Stimulated activated CD4-positive, alpha-beta T cell treated with anti-CD3 and anti-CD28 coated beads, Interleukin-4, amount 100 ng/mL, for 1 hour (primary cell): ENCODE measurements at places on chromosomes 5 and 9.

DNA sequence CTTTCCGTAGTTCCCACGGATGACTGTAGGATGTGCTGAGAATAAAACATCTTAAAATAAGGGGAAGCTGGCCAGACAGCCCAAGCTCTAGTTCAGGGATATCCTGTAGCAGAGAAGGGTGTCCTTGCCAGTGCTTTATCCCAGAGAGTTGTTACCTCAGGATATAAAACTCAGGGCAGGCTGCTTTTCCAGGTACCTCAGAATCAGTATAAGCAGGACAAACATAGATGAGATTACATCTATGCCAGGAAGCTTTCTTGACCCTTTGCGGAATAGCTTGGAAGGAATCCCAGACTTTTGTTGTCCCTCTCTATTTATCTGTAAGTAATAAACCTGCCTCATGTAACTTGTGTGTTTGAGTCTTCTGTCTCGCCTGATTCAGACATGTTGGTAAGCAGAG, 565.7 kb downstream of the PRDM9 start:
- DNase-seq, result no peak

DNA sequence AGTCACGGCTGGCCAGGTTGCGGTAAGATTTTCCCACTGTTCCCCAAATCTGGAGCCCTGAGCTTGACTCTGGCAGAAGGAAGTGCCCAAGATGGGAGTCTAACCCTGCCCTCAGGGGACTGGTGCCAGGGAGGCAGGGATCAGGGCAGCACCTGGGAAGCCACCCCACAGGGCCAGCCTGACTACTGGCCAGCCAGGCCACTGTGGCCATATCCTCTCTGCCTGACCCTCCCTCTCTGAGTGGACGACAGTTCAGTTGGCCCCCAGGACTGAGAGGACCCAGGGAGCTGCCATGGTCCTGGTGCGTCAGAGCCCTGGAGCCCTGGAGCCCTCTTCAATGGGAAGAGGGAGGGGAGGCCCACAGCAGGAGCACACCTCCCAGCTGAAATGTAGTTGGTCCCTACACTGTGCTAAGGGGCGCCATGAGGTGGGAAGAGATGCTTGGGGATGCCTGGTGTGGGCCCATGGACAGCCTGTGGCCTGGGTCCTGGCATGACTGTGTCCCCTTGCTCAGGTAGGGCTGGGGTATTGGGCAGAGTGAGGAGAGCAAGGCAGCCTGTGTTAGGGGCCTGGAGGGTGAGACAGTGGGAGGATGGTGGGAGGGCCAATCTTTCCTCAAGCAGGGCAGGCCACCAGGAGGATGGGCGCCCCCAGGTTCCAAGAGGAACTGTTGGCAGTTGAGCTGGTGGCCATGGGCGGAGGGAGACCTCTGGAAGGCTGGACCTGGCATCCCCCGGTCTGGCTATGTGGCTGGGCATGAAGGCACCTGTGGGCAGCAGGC, 81.1 kb downstream of the PHF2 start:
- DNase-seq, result no peak

DNA sequence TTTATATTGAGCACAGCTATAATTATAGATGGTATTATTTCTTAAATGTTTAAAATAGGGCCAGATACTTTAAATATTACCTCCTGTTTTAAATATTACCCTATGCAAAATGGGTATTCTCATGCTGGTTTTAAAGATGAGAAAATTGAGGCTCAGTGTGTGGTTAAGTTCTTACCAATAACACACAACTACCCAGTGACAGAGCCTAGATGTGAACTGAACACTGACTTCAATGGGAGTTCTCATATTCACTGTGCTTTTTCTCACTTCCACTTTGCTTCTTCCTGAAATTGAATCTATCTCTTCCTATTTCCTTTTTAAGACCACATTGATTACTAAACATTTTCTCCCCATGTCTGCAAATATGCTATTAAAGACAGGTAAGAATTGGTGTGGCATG, 135.8 kb upstream of the TUSC1 start:
- no peak for DNase-seq

DNA sequence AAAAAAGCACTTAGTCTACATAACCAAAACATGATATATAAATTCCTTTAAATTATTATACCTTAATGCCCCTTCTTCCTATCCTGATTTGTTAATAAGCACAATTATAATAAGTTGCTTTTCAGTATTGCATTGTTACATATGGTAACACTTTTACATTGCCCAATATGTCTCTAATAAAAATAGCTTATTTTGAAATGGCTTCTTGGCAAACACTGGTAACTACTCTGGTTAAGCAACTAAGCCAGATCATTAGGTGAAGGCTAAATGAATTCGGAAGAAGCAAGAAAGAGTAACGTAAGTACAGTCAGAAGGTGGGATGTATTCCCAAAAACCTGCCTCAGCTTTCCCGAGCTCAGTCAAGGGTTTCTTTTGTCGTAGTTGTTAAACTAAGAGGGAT, 85.3 kb downstream of the TTC39B start:
- no peak for DNase-seq

DNA sequence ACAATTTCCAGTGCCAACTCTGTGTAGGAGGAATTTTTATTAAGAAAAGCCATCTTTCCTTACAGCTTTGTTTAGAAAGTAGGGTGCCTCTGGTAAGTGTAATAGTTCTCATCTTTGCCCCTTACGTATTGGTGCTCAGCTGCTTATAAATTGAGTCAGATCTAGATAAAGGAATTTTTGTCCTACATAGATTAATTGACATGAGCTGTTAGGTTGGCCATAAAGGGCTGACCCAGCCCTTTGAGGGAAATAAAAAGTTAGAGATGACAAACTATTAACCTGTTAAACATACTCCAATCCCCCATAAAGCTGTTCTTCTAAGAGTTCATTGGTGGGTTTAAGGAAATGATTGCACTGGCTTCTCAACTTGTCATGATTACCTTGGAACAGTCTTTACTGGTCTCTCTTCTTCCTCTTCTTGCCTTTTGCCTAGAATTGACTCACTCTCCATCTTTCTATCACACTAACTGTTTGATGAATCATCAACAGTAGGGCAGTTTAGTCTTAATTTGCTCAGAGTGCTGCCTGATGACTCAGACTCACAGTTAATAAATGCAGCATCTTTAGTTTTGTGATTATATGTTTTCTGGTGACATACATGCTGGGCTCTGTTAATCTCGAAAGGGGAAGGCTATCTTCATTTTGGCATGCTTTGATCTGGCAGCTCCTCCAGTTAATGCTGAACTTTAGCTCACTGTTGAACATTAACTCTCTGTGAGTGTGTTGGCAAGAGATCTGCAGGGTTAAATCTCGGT, 51.7 kb downstream of the ARHGAP26 start:
- no peak for DNase-seq

- DNase-seq, result no peak
Measured at GRCh38 chr5:60323596-60323995, 376.4 kb downstream of the DEPDC1B start.

DNA sequence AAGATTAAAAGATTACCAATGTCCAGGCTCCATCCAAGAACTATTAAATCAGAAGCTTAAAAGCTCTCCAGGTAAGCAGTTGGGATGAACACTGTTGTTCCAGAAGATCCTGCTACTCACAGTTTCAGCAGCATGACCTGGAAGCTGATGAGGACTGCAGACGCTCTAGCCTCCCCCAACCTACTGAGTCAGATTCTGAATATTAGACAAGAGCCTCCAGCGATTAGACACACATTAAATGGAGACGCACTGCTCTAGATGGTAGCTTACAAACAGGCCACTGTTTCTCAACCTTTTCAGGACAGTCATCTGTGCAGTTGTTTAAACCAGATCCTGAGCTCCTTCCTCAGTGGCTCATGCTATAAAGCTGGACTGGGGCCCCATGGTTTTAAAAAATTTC, 54.3 kb downstream of the MTMR12 start:
- DNase-seq, result no peak

GRCh38 chr9:110742741-110743371, 74.3 kb downstream of the MUSK start:
- DNase-seq, result no peak

DNA sequence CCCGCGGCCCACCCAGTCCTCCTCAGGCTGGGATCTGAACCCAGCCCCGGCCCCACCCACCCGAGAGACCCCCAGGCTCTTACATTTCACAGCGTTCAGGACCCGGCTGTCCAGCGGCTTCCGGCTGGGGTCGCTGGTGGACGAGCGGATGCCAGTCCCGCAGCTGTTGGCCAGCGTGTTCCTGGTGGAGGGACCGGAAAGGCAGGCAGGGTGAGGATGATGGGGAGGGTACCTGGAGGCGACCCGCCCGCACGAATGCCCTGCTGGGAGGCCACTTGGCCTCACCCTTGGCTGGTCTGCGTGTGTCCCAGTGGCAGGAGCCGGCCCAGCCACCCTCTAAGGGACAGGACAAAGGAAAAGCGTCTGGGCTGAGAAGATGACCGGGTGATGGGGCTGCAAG, 51.9 kb upstream of the UBAC1 start:
- no peak for DNase-seq

- no peak for DNase-seq
Measured at GRCh38 chr9:115398996-115399395, 281.0 kb upstream of the TNC start.

DNA sequence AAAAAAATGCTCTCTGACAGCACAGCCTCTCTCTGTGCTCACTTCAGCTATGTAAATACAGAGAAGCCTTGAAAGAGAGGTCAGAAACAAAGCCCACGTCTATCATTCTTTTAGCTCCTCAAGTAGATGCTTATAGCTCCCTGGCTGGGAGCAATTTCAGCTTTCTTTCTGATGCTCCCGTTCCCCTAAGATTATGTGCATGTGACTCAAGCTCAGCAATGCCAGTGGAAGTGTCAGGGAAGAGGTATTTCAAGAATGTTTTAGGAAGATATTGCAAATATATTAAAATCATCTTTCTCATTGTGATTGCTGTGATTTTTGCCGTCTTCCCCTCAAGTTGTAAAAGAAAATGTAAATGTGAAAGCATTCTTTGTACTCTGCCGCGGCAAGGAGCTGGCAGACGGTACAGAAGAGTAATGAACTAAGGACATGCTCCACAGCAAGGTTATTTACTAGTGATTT, 1353.7 kb upstream of the ACO1 start:
- DNase-seq, result no peak

GRCh38 chr5:87754009-87754757, 341.5 kb upstream of the CCNH start:
- no peak for DNase-seq

DNA sequence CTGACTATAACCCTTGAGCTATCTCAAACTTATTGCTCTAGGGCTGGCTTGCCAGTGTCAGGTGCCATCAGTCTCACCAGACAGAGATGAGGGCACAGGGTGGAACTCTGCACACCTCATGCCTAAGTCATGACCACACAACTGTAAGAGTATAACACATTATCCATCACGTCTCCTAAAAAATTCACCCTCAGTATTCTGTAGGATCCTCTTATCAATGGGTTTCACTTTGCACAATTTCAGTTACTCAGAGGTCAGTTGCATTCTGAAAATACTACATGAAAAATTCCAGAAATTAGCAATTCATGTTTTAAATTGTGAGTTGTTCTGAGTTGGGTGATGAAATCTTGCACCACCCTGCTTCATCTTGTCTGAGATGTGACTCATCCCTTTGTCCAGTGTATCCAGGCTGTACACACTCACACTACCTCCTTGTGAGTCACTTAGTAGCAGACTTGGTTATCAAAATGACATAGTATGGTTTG, 690.9 kb upstream of the CDH18 start:
- no peak for DNase-seq

GRCh38 chr5:56852228-56853000, 37.1 kb downstream of the MAP3K1 start:
- DNase-seq, result no peak

- no peak for DNase-seq
Measured at GRCh38 chr5:36611520-36612274, 5.3 kb downstream of the SLC1A3 start.

- DNase-seq, result no peak
Measured at GRCh38 chr9:18638371-18639249, 164.7 kb downstream of the ADAMTSL1 start.

DNA sequence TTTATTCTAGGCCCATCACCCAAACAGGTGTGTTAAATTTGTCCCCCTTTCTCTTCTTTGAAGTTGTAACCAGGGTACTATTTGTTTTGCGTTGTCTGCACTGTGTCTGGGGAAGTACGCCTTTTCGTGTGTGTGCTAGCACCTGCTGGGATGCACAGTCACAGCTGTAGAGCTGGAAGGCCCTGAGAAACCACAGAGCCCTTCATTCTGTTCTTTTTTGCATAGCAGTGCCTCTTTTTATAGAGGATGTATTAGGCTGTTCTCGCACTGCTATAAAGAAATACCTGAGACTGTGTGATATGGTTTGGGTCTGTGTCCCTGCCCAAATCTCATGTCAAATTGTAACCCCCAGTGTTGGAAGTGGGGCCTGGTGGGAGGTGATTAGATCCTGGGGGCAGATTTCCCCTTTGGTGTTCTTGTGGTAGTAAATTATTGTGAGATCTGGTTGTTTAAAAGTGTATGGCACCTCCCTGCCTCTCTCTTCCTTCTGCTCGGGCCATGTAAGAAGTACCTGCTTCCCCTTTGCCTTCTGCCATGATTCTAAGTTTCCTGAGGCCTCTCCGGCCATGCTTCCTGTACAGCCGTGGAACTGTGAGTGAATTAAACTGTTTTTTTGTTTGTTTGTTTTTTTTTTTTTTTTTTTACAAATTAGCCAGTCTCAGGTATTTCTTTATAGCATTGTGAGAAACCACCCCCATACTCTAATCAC, 14.0 kb downstream of the SEC61B start:
- DNase-seq, result no peak

GRCh38 chr5:52339285-52339684, 448.4 kb upstream of the ITGA1 start:
- DNase-seq, result no peak

DNA sequence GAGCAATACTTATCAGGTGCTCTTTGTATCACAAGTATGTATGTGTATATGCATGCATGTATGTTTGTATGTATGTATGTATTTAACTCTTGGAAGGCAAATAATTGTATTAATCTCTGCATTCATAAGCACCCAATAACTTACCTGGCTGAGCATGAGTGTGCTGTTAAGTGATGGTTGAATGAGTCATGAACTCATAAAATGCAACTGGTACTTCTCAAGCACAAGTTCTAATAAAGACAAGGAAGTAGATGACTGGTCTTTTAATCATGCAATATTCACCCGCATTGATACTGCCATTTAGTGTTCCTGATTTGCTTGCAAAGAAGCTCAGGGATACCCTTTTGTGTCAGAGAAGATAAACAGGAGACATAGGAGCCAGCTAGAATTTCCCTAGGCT, 204.9 kb upstream of the TRPM3 start:
- DNase-seq, result no peak
